ENCODE measurements at places on chromosomes 3 and 15.
A peak's percentile ranks its signal among the peaks of the same experiment; 100 is the strongest.

DNA sequence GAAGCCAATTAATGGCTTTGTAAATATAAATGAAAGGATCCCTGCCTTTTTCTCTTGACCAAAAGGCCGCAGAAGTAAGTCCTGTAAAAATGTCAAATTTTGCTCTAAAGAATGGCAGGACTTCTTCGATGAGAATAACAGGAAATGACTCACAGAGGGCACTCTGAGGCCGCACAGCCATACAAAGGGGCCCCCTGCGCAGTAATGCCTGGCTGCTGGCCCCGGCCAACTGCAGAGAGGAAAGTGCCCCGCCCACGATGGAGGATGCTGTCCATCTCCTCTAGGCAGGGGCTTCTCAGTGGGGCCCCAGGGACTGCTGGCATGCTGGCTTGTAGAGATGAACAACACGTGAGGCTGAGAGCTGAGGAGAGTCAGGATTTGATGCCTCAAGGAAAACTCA, 18.1 kb upstream of the SCN10A start:
- DNase-seq: peak; percentile 89

GRCh38 chr3:34511891-34512290, 713.5 kb downstream of the PDCD6IP start:
- no peak for DNase-seq

DNA sequence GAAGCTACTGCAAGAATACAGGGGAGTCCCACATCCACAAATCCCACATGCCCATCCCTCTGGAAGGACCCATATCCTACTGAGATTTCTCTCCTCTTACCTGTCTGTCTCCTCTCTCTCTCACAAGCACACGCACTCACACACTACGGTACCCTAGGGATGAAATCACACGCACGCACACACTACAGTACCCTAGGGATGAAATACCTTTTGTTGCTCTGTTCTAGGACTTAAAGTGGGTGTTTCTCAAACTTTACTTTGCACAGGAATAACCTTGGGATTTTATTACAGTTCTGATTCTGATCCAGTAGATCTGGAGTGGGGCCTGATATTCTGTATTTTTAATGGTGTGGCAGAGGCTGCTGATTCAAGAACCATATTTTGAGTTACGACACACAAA, 622.2 kb upstream of the ZNF385D start:
- DNase-seq: no peak

- no peak for DNase-seq
Observed at GRCh38 chr15:68778876-68779275, 41.8 kb downstream of the ANP32A start.

DNA sequence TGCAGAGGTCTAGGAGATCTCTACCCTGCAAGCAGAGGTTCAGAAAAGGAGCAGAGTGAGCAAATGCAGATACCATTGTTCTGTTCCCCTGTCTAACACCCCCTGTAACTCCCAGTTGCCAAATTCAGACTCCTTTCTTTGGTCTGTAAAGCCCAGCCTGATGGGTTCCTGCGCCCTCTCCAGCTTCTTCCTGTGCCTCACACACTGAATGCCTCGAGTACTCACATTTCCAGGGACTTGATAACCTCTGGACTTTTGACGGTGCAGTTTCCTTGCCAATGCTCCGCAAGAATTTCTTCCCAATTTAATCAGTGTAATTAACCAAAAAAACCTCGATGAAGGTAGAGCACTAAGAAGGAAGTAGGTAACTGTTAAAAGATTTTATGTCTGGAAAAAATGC, 19.3 kb downstream of the PDE8A start:
- DNase-seq: no peak

DNA sequence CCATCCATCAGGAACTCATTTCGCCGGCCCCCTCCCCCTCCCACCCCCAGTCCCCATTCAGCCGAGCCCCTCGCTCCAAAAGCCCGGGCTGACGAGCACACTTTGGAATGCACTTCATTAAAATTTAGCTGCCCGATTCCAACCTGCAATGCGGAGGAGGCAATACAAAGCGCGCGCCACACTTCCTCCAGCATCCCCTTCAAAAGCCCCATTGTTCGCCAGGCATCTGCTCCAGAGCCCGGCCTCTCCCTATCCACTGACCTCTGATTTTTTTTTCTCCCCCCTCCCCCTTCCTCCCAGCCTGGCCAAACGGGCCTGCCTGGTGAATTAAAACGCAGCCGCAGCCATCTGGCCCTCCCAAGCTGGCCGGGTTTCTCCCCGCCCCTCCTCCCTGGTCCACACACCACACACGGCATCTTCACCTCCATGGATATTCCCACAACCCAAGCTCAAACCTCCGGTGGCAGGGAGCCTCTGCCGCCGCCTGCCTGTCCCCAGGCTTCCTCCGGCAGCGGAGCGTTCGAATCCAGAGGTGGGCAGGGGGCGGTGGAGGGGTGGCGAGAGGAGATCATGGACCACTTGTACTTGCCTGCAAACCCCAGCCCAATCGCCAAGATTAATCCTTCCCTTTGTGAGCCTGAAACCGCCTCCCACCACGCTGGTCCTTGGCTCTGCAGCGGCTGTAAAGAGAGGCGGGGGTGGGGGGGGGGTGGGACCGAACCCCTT, 441.3 kb downstream of the MAGI1 start:
- peak; percentile 42 for DNase-seq

DNA sequence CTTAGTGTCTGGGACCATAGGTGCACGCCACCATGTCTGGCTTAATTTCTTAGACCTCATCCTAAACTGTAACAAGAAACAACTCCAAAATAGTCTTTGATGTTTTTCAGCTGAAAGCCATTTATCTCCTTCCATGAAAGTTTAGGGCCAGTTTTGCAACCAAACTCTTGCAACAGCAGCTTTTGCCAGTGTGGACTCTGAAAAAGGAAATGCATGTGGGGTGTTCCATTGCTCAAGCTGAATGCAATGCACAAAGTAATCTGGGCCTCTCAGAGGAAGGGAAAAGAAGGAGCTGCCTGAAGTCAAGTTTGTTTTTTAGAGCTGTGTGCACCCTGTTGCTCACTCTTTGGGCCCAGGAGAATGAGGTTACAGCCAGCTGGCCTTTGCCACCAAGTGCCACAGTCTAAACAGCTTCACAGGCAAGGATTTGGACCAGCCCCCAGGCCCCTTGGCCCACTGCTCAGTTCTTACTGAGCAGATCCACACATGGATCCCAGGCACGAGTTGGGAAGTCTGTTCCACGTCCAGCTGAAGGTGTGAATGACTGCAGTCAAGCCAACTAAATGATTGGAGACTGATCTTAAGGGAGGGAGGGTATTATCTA, 212.3 kb upstream of the LRRFIP2 start:
- DNase-seq: no peak

DNA sequence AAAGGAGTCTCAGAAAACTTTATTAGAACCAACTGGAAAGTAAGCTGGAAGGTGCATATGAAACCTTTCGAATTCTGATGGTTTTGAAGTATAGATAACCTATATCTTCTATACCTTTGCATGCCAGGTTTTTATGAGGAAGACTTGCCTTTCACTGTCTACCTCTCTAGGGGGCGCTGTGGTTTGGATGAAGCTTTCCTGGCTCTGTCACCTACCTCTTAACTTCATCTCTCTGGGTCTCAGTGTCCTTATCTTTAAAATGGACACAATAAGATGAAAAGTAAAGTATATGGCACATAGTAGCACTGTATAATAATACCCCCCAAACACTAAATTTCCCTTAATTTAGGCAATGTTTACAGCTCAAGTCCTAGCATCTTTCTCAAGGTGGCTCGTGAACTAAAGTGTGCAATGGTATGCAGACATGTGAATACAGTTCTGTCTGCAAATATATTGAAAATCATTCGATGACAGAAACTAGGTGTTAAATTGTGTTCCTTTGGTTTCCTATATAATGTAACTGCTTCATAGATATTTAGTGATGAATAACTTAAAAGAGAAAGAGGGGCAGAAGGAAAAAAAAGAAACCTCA, 314.3 kb downstream of the CHST2 start:
- no peak for DNase-seq

DNA sequence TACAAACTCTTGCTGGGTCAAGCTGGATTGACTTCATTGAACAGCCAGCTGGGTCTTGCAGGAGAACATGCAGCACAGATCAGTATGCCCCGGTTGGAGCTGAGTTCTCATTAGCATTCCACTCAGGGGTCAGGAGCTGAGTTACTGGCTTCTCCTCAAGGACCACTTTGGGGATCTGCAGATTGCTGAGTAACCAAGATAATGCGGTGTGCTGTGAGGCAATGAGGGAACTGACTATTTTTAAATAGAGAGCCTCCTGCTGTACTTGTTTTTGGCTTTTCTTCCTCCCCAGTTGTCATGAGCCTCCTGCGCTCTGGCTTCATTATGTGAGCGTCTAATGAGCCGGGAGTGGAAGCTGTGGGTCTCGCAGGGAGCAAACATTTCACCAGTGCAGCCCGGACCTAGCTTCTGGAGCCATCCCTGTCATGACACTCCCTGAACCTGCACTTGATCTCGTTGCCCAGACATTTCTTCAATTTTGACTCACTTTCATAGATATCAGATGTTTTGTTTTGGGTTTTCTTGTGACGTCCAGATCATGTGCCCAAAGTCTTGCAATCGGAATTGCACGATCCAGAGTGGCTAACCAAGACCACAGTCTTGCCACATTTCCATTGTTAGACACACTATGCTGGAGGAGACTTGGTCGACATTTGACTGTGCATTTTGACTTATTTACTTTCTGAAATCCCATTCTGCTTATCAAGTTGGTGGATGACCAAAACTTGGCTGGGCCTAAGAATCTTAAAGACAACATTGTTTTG, 327.2 kb downstream of the LRTM1 start:
- DNase-seq: no peak

DNA sequence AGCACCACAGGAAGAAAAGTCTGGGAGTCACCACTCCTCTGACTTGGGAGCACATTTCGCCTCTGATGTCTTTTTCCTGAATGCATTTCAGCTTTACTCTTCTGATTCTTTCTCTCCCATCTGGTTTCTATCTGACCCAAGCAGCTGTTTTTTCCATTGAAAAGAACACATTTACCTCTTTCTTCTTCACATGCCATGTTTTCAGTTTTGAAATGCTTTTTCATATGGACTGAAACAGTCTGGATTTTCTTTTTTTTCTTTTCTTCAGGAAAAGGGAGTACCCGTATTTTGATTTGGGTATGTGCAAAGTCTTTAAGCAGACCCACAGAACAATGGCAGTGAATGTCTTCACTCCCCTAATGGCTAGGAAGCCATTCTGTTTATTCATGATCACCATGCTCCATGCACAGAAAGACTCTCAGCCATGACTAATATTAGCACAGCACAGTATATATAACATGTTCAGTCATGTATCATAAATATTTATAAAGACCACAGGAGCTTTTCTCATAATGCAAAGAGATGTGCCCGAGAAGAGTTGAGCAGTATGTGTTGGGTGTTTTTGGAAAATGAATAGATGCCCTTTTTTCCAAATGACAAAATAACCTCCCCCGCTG, 82.7 kb upstream of the LRIG1 start:
- no peak for DNase-seq

GRCh38 chr3:156655819-156656550, 18.4 kb upstream of the TIPARP start:
- no peak for DNase-seq

DNA sequence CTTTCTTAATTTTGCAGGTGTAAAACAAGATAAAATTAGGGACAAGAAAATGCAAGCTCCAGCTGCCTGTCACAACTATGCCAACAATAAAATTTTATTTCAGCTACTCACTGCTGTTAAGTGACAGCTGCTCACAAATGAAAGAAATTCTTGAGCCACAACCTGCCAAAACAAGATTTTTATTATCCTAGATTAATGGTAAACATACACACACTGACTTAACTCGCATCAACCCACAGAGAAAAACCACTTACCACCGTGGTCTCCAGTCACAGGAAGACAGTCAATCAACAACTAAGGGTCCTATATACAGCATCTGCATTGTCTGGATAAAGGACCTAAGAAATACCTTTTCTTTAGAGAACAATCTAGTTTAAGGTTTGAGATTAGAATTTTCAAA, 31.3 kb downstream of the EFL1 start:
- no peak for DNase-seq

GRCh38 chr3:50262778-50263177, 6.2 kb upstream of the SEMA3B start:
- DNase-seq: no peak

DNA sequence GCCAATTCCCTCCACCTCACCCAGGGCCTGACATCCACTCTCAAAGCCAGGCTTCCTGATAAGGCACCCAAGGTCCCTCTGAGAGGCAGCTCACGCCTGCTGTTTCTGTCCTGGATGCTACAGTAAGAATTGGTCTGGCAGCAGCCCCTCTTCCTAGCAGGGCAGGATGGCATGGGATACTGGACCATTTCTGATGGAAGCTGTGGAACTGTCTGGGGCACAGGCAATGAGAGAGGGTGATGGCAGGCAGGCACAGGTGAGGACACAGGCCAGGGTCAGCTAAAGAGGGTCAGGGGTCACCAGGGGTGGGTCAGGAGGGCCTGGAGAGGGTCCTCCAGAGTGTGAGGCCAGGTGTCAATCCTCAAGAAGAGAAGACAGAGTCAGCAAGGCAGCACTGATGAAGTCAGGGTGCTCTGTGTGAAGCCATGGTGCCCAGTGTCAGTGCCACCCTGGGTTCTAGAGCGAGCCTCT, 41.9 kb upstream of the SLC41A3 start:
- DNase-seq: no peak

All from fibroblast of upper back skin (primary cell).